ENCODE measurements at places on chromosomes 4 and X.

- DNase-seq: no peak
Measured at GRCh38 chr4:176090115-176090514, 24.5 kb downstream of the WDR17 start.

GRCh38 chrX:42149281-42149680 lies 225.9 kb upstream of the CASK start:
- DNase-seq: no peak

DNA sequence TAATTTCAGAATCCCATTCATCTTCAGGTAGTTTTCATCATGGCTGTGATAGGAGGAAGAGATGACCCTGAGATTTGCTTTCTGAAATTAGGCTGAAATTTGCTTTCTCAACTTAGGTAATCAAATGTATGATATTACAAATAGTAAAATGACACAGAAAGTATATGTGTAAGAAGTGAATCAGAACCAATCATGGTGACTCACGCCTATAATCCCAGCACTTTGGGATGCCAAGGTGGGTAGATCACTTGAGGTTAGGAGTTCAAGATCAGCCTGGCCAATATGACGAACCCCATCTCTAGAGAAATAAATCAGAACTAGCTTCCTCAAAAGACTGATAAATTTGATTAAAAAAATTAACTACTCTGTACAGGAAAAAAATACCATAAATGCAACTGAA lies 555.4 kb downstream of the STPG2 start:
- no peak for DNase-seq

DNA sequence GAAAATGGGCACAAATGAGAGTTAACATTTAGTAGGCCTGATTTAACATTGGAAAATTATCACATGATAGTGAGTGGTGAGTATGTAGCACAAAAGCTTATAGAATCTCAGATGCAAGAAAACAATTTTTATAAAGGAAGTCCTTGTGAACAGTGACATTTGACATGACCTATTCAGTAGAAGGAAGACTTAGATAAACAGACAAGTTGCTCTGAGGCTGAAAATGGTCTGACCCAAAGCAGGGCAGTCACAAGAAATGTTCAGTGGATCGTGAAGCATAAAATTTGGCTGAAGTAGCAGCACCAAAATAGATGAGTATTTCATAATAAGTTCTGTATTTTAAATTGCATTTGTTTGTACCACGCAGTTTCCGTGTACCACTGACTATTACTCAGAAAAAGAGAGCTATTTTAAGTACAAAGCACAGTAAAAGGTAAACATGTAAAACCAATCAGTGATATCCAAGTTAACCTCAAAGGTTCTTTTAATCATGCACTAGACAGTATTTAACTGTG lies 605.7 kb upstream of the PABPC4L start:
- DNase-seq: no peak

DNA sequence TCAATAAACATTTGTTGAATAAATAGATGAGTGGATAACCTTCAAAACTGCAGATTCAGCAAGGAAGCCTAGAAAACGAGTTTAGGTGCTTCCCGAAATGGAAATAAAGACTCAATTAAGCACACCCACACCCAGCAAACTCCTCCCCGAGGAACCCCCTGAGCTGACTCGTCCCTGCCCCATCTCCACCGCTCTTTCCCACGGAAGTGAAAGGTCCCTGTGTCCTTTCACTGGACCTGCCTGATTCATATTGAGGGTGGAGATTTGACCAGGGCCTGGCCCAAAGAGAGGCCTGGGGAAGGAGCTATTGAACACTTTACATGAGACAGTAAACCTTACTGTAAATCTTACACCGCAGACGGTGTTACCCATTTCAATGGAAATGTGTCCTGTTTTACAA lies 129.1 kb downstream of the CPZ start:
- DNase-seq: no peak

DNA sequence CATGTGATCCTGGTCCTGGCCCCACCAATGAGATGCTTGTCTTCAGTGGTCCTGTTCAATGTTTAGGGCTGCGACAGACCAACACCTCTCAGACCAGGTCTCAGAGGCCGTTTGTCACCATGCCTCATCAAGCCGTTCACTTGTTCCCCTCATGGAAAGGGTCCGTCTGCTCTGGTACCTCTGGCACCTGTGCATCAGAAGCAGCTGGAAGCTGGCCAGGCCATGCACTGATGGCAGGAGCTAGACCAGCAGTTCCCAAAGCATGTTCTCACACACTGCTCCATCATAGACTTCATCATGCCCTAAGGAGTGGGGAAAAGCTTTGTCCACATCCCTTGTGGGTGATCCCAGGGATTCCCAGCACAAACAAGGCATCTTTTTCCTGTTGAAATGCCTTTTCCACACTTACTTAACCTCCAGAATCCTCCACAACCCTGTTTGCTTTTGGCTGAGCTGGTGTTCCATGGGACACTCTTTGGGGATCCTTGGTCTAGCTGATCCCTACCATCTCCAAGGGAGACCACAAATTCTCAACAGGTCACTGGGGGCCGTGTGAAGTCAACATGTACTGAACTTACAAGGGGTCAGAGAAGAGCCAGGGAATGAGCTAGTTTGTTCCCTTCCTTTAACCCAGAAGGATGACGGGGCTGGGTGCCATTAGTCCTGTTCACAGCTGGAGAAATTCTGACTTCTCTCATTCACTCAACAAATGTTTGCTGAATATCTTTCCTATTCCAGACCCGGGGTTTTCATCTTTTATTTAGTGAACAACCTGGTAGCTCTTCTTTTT lies 21.8 kb downstream of the SH3TC1 start:
- no peak for DNase-seq

DNA sequence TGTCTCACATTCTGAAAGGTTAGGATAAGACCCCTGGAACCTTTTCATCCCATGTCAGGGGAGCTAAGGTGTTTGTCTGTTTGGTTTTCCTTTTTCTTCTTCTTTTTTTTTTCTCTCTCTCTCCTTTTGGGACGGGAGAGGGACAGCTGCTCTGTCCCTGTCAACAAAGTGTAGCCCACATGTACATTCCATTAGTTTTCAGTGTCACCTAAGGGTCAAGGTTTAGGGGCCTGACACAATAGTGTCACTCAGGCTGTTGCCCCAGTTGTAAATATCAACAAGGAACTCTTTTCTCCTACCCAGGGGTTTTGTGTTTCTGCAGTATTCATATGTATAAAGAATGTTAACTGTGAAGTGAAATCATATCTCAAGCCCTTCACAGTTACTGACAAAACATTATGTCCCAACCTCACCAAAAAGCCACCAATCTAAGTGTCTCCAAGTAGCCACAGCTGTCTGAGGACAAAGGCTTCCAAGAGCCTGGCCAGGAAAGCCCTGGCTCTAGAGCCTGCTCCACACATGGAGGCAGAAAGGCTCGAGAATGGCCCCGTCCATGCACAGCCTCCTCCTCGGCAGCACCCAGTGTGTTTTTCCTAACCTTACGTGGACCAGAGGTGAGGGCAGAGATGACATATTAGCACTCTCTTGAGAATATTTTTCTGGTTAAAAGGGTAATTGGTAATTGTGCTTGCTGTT lies 9.4 kb downstream of the IRF2 start:
- DNase-seq: no peak

DNA sequence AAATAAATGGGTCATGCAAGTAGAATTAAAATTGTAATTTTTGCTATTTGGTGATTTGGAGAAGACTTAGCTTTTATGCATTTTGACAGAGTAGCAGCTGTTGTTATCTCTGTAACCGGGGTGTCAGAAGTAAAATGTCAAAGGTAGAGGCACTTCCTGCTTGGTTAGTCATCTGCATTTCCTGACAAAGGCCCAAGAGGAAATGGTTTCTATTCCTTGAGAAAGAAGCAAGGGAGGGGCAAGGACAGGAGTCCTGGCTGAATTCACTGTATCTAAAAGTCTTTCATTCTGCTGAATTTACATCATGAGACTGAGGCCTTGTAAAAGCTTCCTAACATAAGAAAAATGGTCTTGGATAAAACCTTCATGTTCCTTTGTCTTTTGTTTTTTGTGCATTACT lies 550.9 kb upstream of the BOD1L1 start:
- DNase-seq: no peak
